ENCODE measurements at places on chromosomes 2 and 18.

- no peak for DNase-seq
Observed at GRCh38 chr2:233062451-233062850, 2.3 kb downstream of the INPP5D start.

- no peak for DNase-seq
Observed at GRCh38 chr2:61318553-61318952, 152.3 kb downstream of the USP34 start.

DNA sequence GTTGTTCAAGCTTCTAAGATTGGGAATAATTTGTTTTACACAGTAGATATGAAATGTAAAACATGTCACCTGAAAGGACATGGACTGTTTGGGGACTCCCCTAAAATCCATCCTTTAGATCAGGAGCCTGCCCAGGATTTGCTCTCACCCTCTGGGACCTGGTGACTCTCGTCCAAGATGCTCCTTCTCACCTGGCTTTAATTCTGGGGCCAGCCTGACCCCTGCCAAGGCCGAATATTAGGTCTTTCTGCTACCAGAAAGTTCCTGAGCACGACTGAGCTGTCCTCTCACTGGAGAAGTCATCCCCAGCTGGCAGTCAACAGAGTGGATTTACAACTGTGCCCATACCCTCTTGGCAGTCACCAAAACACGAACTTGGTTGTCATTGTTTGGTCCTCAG lies 25.3 kb downstream of the PTPN18 start:
- DNase-seq, result no peak

GRCh38 chr2:184114439-184114838 lies 483.9 kb upstream of the ZNF804A start:
- DNase-seq, result no peak

GRCh38 chr2:225400060-225400511 lies 576 bp downstream of the NYAP2 start:
- no peak for DNase-seq

DNA sequence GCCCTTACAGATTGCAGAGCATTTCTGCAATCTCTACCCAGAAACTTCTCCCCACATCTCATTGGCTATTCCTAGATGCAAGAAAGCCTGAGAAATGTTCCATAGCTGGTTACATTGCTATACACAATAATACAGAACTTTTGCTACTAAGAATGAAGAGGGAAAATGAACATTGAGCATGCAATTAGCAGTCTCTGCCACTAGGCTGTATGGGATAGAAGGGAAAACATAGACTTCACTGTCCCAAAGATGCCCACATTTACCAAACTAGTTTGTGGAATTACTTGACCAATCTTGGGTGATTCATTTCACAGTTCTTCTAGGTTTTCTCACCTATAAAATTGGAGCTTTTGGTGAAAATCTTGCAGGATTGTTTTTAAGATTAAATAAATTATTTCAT lies 265.7 kb upstream of the NT5C1B start:
- DNase-seq, result no peak

DNA sequence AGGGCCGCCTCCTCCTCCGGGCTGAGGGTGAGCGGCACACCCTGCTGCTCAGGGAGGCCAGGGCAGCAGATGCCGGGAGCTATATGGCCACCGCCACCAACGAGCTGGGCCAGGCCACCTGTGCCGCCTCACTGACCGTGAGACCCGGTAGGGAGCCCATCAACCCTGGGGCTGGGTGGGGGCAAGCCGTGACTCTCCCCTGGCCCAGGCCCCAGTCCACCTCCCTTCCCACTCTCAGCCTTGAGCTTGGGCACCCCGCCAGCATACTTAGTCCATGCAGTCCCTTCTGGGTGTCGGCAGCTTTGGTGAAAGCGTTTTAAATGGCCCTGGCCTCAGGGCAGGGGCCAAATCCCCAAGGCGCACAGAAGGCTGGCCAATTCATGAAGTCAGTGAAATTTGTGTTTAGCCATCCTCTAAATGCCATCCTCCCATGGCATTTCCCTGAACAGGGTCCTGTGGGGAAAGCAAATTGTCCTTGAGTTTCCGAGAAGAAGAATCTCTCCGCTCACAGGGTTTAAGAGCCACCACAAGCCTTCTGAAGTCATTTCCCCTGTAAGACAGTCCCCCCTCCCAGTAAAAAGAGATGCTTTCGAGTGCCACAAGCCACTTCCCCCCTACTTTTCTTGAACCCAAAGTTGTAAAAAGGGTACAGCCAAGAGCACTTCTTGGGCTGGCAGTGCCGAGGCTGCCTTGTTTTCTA lies 17.2 kb downstream of the SPEG start:
- DNase-seq, result no peak

DNA sequence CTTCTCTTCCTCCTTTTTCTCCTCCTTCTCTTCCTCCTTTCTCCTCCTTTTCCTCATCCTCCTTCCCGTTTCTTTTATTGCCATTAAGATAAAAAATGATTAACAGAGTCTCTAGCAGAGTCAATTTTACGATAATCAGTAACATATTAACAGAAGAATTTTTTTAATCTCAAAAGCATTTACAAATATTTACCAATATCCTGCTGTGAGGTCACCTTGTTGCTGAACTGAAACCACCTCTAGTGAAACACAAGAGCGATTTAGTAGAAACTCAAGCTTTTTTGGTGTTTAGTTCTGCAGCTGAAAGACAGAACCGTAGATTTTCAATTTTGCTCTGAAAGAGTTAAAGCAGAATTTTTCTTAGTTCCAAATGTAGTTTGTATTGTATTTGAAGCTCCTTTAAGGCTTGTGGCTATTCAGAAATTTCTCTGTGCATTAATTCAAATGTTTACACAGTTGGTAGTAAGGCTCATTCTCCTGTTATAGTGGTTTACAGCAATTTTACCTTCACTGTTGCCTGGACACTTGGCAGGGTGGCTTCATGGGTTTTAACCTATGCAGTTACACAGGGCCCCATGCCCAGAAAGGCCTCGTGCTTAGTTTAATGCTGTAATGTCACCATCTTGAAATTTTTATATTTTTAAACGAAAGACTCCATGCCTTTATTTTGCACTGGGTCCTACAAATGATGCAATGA lies 1106.6 kb upstream of the FAM98A start:
- DNase-seq, result no peak

DNA sequence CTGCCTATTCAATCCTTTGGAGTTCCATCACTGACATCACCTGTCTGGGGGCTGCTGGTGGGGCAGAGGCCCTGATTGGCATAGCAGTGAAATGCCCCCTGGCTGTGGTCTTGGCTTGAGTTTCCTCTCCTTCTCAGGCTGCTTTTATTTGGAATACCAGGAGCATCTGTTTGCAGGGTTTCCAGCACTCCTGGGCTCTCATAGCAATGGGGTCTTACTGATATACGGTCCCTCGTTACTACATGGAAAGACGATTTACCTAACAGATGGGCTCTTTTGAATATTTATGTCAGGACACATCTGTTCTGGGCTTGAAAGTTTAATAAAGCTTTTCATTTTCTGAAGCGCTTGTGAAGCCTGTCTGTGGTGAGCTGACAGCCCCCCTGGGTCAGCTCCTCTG lies 230.3 kb downstream of the SLC4A3 start:
- DNase-seq, result no peak

DNA sequence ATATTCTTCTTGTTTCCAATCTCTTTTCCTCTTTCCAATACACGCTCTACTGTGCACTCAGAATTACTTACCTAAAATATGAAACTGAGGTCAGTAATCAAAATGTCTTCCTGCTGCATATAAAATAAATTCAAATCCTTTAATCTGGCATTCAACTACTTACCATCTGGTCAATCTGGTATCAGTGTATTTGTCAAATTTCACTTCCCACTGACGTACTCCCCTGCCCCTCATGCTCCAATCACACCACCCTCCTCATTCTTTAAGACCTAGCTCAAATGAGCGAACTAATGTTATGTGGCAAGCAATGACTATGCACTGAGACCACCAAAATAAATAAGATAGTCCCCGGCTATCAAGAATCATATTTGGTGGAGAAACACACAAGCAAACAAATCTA lies 6.7 kb downstream of the ASB3 start:
- DNase-seq, result no peak

GRCh38 chr2:71608441-71608840 lies 155.1 kb downstream of the DYSF start:
- no peak for DNase-seq

DNA sequence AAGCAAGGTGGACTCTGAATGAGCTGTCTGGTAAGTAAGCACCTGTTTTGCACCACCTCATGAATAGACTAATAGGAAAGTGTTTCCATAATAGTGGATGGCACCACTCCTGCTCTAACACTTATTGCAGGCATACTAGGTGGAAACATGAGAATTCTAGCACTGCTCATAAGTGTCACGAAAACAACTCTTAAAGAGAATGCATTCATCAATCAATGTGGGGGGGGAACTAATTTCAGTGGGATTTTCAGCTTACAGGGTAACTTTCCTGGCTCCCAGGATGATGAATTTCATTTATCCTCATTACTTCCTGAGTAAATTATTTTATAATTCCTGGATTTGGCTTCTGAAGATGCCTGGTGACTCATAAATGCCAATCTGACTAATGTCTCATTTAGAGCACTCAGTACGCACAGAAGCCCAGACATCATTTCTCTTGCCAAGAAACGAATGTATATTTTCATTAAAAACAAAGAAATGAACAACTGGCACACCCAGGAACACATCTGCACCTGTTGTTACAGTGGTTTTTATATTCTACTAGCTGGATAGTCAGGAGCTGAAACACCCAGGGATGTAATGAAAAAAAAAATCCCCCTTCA lies 129.6 kb downstream of the PID1 start:
- no peak for DNase-seq

GRCh38 chr2:159891917-159892730 lies 94.1 kb upstream of the CD302 start:
- no peak for DNase-seq

GRCh38 chr2:45002686-45003085 lies 6.6 kb downstream of the SIX2 start:
- no peak for DNase-seq

GRCh38 chr2:137797641-137798040 lies 166.6 kb upstream of the HNMT start:
- DNase-seq, result no peak

- no peak for DNase-seq
Observed at GRCh38 chr2:56519806-56520205, 336.0 kb downstream of the CCDC85A start.

- no peak for DNase-seq
Observed at GRCh38 chr18:57210716-57211411, 64.0 kb downstream of the BOD1L2 start.

- DNase-seq, result no peak
Observed at GRCh38 chr2:152718909-152719645, 657 bp downstream of the ARL6IP6 start.

GRCh38 chr2:78416625-78417300 lies 608.7 kb upstream of the REG3G start:
- DNase-seq, result no peak

Data from activated CD8-positive, alpha-beta memory T cell treated with anti-CD3 and anti-CD28 coated beads for 48 hours (primary cell).